Fibroblast of mammary gland (primary cell): ENCODE measurements at places on chromosomes 7 and 10.

- DNase-seq: no peak
Measured at GRCh38 chr10:24783504-24783903, 59.8 kb upstream of the ARHGAP21 start.

DNA sequence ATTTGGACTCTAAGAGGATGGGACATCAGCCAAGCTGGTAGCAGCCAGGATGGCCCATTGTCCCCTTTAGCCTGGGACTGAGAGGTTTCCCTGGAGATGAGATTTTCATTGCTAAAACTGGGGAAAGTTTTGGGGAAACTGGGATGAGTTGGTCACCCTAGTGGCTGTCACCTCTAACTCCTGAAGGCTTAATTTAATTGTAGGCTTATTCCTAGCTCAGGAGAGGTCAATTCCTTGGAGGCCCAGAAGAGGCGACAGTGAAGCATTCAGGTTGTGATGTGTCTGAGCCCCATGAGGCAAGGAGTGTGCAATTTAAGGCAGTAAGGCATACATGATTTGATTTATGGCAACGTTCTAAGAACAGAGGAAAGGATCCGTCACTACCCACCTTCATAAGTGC is 24.9 kb upstream of the JAZF1 start:
- DNase-seq: no peak

GRCh38 chr7:51276967-51277366 is 39.6 kb downstream of the COBL start:
- no peak for DNase-seq

DNA sequence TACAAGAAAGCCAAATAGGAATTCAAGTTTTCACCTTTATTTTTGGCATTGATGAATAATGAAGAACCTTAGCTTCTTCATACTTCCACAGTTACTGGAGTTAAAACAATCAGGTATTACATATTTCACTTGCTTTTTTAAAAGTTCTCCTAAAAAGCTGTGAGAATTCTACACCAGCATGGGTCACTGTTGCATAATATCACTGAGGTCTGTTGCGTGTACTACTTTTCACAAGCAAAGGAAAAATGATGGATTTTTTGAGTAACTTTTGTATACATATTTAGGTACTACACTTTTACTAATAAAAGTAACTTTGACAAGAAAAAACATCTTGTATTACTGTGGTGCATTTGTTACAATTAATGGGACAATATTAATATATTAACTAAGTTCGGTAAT is 15.2 kb downstream of the FAM24B start:
- DNase-seq: peak; percentile 29

DNA sequence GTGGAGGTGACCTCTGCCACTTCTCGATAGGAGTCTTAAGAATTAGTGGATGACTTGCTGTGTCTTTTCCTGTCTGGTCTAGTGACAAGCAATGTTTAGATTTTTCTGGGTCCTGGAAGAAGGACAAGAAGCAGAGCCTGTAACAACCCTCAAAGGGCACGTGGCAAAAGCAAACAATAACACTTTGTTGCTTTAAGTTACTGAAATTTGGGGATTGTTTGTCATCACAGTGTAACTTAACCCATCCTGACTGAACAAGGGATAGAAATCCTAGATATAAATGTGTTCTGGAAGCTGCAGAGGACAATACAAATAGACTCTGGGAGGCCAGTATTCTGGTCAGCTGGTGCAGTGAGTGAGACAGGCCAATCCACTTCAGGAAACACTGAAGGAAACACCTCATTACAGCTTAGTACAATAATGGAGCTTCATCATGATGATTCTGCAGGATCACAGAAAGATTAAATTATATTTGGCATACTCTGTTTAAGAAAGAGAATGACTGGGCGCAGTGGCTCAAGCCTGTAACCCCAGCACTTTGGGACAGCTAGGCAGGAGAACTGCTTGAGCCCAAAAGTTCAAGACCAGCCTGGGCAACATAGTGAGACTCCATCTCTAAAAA is 23.3 kb downstream of the ENKUR start:
- no peak for DNase-seq

DNA sequence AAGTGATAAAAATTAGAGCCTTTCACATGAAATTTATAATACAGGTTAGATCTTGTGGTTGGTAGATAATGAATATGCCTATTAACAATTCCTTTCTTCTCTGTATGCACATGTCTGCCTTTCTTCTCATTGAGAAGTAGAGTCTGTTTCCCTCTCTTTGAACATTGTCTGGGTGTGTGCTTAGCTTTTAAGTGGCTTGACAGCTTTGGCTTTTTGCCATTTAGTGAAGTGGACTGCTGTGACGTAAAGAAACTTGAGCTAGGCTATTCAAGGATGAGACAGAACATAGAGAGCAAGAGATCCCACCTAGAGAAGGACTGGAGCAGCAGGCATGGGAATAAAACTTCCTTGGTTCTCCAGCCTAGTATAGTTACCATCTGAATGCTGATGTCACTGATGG is 996.7 kb upstream of the CELF2 start:
- DNase-seq: peak; percentile 14

GRCh38 chr10:98020784-98021183 is 9.6 kb downstream of the CRTAC1 start:
- DNase-seq: no peak

DNA sequence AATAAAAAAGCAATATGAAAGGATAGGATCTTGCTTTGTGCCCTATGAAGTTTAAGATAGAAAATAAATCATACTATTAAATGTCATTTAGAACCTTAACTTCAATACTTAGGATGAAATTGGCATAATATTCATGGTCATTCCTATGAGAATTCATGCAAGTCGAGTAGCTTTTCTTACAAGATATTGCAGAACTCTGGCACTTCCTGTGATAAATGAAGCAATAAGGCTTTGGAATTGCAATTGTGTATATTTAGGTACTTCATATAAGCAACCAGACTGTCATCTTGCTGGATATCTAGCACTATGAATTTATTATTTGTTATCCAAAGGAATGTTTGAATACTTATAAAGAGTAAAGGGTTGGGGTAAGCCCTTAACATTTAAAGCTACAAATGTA is 116.5 kb downstream of the ZNF438 start:
- peak; percentile 40 for DNase-seq

DNA sequence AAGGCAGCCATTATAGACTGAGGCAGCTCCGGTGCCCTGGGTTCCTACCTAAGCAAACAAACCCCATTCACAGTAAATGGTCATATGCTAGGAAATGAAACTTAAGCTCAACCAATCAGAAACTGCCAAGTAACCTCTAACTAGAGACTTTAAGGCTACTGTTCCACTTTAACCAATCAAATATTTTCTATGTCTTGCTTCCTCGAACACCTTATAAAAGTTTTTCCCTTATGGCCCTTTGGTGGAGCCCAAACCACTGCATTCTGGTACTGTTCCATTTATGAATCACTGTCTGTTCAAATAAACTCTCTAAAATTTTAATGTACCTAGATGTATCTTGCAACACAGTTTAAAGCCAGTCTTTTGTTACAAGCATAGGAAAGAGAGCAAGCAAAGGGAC is 361.1 kb downstream of the HGF start:
- DNase-seq: no peak

- no peak for DNase-seq
Measured at GRCh38 chr7:151838861-151839381, 38.0 kb downstream of the PRKAG2 start.

DNA sequence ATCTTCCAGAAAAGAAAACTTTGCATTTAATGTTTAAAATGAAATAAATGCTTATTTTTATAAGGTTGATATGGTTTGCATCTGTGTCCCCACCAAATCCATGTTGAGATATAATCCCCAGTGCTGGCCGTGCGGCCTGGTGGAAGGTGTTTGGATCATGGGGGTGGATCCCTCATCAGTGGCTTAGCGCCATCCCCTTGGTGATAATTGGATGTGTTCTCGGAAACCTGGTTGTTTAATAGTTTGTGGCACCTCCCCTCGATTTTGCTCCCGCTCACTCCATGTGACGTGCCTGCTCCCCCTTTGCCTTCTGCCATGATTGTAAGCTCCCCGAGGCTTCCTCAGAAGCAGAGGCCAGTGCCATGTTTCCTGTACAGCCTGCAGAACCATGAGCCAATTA is 2.4 kb upstream of the MTPAP start:
- DNase-seq: no peak

DNA sequence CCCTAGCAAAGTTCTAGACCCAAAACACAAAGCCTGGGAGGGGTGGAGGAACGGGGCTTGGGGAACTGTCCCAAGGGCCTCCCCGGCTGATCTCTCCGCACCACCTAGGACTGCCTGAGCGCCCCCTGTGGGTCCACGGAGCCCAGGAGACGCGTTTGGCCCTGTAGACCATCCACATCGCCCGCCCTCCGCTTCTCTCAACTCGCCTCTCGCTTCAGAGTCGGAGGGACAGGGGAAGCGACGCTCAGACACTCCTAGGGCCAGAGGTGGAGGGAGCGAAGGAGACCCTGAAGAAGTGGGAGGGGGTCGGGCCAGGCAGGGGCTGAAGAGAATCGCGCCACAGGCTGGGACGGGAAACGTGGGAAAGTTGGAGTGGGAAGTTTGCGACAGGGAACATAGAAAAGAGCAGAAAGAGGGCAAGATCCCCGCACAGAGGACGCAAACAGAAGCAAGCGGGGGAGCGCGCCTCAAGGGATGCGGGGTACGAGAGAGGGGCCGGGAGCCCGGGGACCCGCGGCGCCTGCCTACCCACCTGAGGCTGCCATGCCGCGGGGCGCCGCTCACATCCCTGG is 378 bp downstream of the PIK3AP1 start:
- DNase-seq: no peak

DNA sequence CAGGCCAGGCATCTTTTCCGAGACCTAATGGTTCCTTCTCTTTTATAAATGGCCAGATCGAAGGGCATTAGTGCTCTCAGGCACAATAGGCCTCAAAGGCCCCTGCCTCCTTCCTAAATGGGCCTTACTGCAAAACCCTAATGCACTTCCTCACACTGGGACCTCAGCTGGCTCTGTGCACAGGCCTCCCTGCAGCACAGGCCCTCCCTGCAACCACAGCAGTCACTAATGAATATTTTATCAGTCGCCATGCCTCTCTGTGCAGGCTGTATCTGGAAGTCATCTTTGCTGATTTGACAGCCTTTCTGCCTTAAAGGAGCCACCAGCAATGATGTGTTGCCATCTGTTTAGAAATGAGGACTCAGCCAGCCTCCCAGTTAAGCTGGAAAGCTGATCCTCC is 54.9 kb upstream of the SDK1 start:
- DNase-seq: no peak

GRCh38 chr7:1176891-1177373 is 16.9 kb upstream of the ZFAND2A start:
- peak; percentile 68 for DNase-seq

GRCh38 chr10:77631241-77631640 is 6.4 kb downstream of the KCNMA1 start:
- DNase-seq: no peak

DNA sequence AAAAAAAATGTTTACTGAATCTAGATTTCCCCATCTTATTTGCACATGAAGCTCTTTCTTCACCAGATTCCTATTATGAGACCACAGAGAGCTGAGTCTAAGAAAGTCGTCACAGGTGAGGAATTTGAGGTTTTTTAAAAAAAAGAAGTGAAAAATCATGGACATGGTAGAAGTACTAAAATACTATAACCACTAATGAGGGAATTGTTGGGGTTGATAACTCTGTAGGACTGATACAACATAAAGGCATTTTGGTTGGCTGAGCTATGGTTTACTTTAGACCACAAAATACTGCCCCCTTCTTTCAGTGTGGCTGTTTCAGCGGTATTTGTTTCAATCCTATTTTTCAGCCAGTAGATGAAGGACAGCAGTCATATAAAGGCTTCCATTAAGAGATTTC is 1111.3 kb downstream of the TYW1 start:
- no peak for DNase-seq

DNA sequence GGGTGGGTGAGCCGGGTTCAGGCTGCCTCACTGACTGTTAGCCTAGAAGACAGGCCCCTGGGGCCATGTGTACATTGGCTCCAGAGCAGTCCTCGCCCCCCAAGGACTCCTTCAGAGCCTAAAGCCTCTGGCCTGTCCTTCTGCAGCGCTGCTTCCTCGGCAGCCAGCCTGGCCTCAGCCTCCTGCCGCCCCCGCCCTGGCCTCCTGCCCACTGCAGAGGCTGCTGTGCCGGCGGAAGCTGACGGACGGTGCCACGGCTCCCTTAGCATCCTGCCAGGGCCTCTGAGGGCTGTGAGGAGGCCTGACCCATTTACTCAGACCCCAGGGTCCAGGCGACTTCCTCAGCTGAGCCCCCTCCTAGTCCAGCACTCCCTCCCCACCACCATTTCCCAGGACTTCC is 4.9 kb downstream of the SRRM3 start:
- DNase-seq: peak; percentile 28

GRCh38 chr7:28112467-28112866 is 68.1 kb downstream of the JAZF1 start:
- DNase-seq: no peak

DNA sequence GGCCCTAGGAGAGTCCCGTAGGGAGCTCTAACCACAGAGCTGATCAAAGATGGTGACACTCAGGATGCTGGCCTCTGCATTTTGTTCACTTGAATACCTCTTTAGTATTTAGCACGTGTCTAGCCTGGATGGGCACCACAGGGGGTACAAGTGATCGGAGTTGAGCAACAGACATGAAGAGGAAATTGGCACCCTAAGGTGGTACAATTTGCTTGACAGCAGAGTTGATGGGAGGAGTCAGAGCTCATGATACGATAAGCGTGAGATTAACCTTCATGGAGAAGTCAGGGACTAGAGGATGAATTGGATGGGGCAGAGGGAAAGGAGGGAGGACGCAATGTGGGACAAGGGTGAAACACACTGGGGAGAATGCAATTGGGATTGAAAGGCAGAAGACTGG is 9.9 kb upstream of the ZNF212 start:
- no peak for DNase-seq

DNA sequence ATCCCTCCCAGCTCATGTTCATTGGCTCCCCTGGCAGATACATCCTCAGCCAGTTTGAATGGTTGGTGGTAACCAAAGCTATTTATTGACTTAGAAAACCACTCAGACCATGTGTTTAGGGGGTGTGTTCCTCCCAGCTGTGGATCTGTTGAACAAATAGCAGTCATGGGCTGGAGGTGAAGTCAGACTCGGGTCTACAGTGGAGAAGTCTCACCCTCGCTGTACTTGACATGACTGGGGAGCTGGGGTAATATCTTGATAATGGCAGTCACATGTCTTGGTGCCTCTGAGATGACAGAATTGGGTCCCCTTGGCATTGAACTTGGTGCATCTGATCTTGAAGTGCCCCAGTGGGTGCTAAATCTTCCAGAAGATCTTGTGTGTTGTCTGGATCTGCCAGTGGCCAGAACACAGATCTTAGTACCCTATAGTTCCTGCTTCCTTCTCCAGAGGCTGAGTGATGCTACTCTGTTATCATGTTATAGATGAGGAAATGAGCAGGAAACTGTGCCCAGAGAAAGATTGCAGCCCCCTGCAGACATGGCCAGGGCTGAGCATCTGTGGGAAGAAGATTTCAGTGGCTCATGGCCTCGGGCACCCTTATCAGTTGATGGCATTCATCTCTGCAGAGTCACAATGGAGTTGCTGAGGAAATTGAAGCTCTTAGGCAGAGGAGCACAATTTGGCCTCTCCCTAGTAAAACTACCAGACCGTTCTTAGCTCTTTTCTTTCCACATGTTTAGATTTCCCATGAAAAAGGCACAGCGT is 50.4 kb downstream of the ADRA2A start:
- DNase-seq: no peak

- DNase-seq: peak; percentile 92
Measured at GRCh38 chr7:99142727-99143520, 984 bp downstream of the SMURF1 start.
